NCI-H1694 treated with DMSO at 0.1 percent for 48 hours (cell line): ENCODE measurements at places on chromosomes 4 and X.

- no peak for DNase-seq
Observed at GRCh38 chr4:38163216-38164006, 203.2 kb downstream of the PTTG2 start.

- no peak for DNase-seq
Observed at GRCh38 chr4:76305971-76306881, at the start of gene STBD1. TSS of gene STBD1 (plus strand) at chr4:76306733. CDS start at chr4:76306770, 37 bp downstream.

DNA sequence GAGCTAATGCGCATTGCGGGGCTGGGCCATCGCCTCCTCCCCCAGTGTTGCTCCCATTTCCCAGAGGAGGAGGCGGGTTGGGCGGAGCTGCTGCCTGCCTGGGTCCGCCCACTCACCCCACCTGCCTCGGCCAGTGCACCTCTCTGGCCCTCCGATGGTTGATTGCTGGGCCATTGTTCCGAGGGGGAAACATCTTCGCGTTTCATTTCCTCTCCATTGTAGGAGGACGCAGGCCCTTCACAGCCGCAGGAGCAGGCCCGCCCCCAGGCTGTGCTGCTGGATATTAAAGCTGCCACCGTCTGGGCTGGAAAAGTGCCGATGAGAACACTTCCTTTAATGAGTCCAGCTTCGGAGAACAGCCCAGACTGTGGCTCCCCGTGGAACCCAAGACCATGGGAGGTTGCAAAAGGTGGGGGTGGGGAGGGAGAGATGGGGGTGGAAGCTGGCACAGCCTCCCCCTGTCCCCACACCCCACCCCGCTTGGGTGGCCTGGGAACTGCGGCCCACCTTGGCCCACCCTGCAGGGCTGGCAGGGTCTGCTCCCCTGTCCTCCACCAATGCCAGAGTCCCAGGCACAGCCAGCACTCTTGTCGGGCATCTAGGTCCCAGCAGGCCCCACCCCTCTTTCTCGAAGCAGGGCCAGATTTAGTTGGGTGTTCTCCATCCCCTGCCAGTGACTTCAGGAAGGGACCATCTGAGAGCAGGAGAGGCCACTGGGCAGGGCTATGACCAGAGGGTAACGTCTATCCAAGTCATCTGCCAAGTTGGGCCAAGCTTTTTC is 96.6 kb downstream of the ADRA2C start:
- DNase-seq, result no peak

DNA sequence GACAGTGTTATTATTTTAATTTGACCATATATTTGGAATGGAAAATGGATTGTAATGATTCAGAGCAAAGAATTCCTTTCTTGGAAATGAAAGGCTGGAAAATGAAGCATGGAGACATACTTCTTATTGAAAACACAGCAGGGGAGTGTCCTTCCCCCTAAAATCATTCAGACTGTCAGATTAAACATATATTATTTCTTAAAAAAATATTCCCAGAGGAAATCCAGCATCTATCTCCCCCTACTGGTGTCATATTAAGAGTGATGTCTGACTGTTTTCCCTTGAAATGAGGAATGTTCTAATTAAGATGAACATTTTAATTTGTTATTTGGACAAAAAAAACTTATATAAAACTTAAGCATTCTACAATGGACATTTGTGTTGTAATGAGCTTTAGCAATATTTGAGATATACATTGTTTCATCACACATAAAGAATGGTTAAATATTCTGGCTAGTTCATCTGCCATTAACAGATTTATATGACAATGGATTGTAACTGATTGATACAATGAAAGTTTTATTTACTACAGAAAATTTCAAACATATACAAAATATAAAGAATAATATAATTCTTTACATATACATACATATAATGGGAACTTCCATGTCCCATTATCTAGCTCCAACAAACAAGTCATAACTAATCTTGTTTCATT is 264.6 kb downstream of the SPRY1 start:
- no peak for DNase-seq
